ENCODE measurements at places on chromosomes 12 and 14.

DNA sequence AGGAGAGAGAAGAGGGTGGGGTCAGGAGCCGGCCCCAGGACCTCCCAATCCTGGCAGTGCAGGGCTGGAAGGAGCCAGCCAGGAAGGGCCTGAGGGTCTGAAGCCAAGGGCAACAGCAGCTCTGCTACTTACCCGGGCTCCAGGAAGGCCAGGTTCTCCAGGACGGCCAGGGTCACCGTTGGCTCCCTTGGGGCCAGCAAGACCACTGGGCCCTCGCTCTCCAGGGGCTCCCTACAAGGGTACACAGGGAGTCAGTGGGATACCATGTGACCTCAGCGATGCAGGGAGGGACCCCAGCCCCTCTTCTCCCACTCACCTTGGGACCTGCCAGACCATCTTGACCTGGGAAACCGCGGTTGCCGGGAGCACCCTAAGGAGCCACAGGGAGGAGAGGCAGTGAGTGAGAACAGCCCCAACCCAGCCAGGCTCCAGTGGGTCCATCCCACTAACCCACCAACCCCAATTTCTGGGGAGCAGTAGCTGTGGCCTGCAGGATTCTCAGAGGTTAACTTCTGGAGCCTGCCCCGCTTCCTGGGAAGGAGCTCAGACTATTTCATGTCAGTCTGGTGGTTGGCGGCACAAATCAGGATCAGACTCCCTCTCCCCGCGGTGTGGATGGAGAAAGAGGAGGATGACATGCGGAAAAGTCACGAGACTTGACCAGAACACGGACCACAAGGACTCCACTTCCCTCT, 18.5 kb downstream of the COL2A1 start:
- no peak for DNase-seq

GRCh38 chr12:121423682-121424623, 24.0 kb downstream of the RNF34 start:
- no peak for DNase-seq

- DNase-seq, result no peak
Observed at GRCh38 chr12:78483767-78484315, 380.7 kb upstream of the SYT1 start.

DNA sequence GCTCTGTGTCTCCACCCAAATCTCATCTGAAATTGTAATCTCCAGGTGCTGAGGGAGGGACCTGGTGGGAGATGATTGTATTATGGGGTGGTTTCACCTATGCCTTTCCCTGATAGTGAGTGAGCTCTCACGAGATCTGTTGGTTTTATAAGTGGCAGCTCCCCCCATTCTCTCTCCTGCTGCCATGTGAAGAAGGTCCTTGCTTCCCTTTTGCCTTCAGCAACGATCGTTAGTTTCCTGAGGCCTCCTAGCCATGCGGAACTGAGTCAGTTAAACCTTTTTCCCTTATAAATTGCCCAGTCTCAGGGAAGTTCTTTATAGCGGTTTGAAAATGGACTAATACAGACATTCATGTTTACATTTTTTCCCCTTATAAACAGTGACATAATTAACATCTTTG, 36.1 kb downstream of the PELI2 start:
- no peak for DNase-seq

DNA sequence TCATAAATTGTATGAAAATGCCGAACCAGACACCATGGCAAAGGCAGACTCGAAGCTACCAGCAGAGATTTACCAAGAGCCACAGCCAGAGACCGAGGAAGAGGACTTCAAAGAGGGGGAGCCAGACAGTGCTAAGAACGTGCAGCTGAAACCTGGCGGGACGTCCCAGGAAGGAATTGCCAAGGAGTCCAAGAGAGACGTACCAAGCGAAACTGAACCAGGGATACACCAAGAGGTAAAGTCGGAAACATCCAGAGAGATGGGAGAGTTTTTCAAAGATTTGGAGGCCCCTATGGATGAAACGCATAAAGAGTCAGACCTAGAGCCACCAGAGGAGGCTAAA, 294 bp downstream of the SAMD15 start:
- no peak for DNase-seq

- DNase-seq, result no peak
Observed at GRCh38 chr12:12984149-12984548, 15.9 kb downstream of the HEBP1 start.

DNA sequence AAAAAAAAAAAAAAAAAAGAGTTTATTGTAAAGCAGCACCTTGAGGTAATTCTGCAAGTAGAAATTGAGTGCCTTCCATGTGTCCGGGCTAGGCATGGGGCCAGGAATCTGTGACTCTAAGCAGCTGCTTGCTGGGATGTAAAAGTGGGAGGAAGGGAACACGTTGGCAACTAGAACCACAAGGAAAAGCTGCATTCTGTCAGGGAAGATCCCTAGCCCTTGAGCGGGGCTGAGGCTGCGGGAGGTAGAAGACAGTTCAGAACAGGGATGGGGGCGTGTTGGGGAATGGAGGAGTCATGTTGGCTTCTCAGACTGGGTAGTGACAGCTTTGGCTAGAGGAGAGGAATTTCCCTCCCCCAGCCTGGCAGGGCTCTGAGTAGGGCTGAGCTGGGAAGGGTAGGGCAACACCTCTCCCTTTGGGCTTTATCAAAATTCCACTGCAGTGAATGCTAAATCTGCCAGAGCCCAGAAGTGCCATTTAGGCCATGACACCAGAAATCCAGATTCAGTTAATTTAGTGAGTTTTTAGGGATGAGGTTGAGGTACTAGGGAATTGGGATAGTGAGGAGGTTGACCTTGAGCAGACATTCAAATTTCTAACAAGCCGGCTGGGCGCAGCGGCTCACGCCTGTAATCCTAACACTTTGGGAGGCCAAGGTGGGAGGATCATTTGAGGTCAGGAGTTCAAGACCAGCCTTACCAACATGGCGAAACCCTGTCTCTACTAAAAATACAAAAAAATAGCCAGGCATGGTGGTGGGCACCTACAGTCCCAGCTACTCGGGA, 3.4 kb upstream of the TRAFD1 start:
- DNase-seq, result no peak

DNA sequence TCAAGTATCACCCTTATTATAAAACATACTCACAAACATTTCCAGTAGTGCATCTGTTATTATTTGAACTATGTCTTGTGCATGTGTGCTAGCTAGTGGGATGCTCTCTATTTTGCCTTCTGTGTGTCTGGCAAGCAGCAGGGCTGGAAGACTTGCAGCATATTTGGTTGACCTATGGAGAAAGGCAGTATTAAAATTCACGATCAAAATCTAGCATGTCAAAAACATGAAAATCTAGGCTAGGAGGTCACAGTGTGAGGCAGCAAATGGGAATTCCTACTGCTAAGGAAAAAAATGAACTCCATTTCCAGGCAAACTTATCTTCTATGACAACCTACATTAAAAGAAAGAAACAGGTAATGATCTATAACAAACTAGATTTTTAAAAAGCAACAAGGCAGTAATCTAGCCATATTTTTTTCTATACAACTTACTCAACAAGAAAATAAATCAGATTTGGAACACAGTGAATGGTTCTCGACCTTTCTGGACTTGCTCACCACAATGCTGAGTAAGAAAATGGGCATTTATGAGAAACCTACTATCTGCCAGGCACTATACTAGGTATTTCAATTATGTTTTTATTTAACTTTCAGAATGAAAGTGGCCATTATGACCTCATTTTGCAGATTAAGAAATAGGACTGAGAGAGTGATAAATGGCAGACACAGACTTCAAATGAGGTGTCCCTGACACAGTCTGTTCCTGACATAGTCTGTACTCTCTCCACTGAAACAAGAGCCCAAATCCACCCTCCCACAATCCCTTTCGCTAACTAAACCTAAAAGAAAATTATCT, 96.8 kb downstream of the TXNDC16 start:
- no peak for DNase-seq

DNA sequence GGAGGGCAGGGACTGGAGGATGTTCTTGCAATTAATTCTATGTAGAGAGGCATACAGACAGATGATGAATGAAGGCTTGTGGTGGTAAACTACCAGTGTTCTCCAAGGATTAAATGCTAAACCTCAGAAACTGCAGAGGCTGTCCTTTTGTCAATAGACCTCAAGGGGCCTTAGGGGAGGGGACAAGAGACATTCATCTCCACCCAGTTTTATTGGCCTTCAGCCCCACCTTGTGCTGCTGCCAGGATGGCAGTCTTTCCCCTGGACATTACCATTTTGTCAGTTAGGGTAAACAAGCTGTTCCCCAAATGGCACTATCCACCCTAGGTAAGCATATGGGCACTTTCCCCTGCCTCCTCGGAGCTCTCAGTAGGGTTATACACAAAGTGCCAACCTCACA, 4.9 kb upstream of the SMAGP start:
- no peak for DNase-seq

DNA sequence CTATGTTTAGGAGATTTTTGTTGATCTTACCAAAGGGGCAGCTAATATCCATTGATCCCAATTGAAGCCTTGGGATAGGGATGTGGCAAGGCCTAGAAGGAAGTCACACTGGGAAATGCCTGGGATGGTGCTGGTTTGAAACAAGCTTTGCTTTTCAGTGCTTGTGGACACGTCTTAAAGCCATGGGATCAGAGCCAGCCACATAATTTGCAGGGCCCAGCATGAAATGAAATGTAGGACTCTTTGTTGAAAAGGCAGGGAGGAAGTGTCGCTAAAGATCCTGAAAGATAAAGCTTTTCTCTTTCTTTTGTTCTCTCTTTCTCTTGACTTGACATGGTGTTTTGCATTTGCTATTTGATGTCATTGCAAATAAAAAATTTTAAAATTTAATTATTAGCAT, 5.0 kb downstream of the TTC9 start:
- peak; percentile 21 for DNase-seq

GRCh38 chr12:98725476-98726247, 80.6 kb downstream of the APAF1 start:
- DNase-seq, result no peak

DNA sequence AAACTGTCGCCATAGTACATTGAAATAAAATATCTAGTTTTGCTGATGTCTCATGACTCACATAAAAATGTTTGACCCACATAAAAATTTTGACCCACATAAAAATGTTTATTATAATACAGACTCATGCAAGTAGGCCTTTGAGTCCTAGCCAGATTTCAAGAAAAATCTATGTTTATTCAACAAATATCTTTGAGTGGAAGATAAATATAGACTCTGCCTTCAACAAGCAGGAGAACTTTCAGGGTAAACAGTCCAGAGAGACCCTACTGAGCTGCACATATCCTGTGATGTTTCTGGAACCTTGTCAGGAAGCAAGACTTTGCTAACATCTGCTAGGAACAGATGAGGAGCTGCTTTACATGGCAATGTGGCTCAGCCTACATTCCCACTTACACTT, 283.1 kb downstream of the MDGA2 start:
- DNase-seq, result no peak

DNA sequence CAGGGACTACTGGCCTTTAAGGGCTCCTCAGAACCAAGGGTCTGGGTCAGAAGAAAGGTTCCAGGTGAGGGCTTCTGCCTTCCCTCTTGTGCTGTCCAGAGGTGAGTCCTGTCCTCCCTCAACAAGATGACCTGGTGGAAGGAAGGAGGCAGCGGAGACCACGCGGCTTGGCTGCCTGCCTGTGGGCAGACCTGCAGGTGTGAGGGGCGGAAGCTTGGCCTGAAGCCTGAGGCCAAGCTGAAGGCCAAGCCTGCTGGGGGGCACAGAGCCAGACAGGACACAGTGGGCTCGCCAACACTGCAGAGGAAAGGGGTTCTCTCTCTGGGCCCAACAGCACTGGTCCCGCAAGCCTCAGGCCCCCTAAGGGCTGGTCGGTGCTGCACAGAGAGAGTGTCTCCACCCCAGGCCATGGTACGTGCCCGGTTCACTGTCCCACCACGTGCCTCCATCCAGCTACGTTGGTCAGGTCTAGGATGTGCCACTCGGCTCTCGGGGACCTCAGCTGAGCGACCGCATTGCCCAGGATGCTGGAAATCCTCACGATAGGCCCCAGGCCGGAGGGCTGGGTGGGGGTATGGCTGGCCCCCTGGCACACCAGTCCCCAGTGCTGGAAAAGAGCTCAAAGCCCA, 170.0 kb upstream of the PRMT8 start:
- DNase-seq, result no peak

DNA sequence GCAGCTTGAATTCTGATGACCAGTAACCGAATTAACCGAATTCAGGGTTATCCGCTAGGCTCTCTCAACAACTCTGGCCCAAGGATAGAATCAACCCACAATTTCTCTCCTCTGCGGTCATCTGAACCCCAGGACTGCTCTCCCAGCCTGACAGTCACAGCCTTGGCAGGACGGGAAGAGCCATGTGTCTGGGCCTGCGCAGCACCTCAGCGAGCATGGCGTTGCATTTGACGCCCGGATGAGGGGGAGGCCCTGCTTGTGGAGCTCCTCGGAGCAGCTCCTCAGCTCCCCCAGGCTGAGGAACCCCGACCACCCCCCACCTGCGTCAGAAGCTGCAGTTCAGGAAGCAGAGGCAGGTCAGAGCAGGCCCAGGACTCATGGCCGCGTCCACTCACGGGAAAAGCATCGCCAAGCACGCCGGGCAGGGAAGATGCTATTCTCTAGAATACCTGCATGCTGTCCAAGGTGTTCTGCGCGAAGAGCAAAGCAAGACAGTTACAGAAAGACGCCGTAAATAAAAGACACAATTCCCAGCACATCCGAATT, 131.1 kb downstream of the PIWIL1 start:
- DNase-seq, result no peak

- no peak for DNase-seq
Observed at GRCh38 chr12:72144553-72144952, 127.6 kb upstream of the TRHDE start.

- no peak for DNase-seq
Observed at GRCh38 chr12:91335699-91336098, 153.1 kb upstream of the DCN start.

DNA sequence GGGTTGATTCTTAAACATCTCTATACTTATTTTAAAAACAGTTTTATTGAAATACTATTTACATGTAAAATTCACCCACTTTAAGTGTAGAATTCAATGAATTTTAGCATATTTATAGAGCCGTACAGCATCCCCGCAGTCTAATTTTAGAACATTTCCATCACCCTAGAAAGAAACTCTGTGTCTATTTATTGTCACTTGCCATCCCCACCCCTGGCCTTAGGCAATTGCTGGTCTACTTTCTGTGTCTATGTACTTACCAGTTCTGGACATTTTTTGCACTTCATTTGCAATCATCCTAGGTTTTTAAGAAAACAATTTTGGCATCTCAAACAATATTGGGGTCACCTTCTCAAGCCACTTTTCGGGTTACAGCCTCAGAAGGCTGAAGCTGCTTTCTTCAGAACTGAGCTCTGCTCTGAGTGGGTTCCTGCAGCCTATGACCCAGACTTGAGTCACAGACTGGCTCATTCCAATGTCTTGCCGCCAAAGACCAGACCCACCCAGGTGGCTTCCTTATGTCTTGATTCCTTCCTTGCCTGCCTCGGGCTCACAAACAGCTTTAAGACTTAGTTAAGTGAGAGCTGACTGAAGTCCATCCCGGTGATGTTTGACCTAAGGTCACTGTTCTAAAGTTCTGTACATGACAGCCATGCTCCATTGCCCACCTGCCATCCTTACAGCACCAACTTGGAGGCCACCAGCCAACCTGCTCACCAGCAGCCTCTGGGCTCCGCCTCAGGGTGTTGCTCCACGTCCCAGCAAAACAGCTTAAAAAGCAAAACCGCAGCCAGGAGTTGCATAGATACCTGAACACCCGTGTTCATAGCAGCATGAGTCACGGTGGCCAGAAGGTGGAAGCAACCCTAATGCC, 131.5 kb downstream of the CHST11 start:
- no peak for DNase-seq
